NCI-H1105 (cell line): ENCODE measurements at places on chromosomes 3 and 15.

- DNase-seq, result no peak
Measured at GRCh38 chr3:130787422-130788068, 40.9 kb upstream of the PIK3R4 start.

- no peak for DNase-seq
Measured at GRCh38 chr3:11566916-11567315, 76.8 kb downstream of the VGLL4 start.

DNA sequence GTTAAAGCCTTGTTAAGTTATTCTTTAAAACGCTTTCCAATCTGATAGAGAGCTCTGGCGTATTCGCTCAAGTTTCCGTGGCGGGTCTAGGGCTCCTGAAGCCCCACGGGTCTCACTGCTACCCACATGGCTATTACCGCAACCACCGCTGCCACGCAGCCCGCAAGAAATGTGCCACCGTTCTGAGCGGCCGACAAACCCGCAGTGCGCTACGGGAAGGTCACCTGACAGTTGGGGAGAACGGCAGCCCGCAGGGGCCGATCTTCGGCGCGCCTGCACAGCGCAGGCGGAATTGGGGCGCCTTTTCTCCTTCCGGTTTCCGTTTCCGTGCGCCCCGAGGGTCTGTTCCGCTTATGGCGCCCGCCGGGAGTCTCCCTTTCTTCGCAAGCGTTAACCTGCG lies 76.6 kb upstream of the SNRPN start:
- DNase-seq, result no peak

GRCh38 chr3:17111586-17111985 lies 226.8 kb downstream of the PLCL2 start:
- no peak for DNase-seq

GRCh38 chr3:21542656-21543379 lies 208.2 kb downstream of the ZNF385D start:
- no peak for DNase-seq
